ENCODE measurements at places on chromosomes 5 and 9.

GRCh38 chr5:149133795-149134777, 7.2 kb upstream of the ABLIM3 start:
- no peak for DNase-seq

DNA sequence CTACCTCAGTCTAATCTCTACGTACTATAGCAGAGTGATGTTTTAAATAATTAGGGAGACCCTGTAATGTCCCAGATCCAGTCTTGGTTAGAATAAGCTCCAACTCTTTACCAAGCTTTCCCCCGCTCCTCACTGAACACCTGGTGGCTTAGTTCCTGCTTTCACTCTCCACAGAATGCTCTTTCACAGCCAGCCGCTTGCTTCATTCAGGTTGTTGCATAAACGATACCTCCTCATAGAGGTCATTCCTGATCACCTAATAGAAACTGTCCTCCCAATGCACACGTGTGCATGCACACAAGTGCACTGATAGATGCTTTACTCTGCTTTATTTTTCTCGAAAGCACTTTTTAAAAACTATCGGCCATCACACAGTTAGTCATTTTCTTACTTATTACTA, 298.1 kb downstream of the TRPM3 start:
- no peak for DNase-seq

- no peak for DNase-seq
Measured at GRCh38 chr9:93572636-93573515, 3.5 kb upstream of the PHF2 start.

- no peak for DNase-seq
Measured at GRCh38 chr5:95883185-95884016, 60.9 kb upstream of the GLRX start.

DNA sequence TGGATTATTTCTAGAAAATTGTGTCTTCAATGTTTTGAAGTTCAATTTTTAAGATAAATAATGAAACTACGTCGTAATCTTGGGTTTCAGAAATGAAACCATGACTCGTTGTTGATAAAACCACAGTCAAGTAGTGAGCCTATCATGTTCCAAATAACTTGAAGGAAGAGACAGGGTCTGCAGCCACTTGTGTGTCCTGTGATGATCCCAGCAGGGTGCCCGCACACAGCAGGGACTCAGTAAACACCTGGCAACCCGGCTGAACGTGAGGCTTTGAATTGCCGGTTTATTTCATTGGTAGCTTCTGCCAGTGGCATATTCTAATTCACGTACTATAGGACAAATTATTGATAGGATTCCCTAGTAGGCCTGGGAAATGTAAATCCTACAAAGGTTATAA, 679.6 kb downstream of the IRX1 start:
- DNase-seq: no peak

DNA sequence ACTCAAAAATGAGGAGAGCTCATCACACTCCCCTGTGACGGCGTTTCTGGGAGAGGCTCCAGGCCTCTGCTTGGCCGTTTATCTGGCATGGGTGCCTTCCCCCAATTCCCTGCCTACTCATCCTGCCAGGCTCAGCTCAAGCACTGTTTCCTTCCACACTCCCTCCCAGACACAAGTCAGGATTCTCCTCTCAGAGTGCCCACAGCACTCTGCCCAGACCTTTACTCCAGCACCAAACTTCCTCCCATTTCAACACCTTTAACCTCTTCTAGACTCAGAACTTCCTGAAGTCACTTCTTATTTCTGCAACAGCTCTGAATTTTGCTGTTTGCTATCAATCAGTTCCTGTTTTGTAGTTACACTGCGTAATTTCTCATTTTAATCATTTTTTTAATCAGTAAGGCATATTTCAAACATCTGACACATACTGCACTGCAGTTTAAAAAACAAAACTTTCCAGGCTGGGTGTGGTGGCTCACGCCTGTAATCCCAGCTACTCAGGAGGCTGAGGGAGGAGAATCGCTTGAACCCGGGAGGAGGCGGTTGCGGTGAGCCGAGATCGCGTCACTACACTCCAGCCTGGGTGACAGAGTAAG, 16.0 kb downstream of the TRMO start:
- DNase-seq: no peak

DNA sequence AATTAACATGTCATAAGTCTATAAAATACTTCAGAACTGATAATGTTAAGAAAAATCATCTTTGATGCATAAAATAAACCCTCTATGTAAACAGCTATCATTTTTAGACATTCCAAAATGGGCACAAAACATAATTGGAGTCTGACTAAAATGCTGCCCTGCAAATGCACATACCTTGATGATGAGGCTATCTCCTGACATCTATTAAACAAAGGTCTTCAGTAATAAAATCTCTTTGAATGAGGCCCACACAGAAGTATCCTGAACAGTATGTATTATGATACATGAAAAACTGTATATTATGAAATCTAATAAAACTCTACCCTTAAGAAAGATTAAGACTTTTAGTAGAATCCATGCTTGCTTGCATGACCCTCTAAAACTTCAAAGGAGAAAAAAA, 66.1 kb downstream of the FBXL17 start:
- DNase-seq: no peak

GRCh38 chr9:36877239-36877638, 156.8 kb downstream of the PAX5 start:
- no peak for DNase-seq

DNA sequence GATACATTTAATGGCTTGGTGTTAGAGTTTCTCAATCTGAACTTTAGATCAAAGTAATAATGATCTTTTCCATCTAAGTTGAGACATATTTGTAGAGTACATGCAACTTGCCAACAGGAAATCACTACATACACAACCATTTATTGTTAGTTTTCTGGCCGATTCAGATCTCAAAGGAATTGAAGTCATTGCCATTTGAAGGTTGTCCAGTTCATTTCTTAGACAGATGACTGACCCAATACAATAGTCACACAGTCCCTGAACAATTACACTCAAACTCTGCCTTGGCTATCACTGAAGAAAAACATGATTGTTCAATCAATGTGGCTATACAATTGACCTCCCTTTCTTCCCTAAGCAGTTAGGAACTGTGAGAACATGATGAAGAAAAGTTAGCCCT, 753.2 kb upstream of the RIOK2 start:
- DNase-seq: no peak

- no peak for DNase-seq
Measured at GRCh38 chr5:135721548-135722090, 112.8 kb upstream of the SLC25A48 start.

DNA sequence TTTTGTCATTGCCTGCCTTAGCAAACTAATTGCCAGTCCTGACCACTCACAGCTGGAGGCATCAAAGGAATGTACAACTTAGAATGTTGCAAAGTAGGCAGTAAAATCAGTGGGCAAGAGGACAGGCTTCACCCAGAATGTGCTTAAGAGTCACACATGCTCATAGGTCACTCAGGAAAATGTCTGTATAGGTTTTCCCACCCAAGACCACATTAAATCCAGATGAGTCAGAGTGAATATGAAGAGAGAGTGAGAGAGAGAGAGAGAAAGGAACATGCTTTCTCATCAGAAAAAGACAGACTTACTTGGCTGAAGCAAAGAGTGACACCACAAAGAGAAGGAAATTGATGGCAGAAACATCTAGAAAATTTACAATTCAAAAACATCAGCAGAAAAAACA, 37.9 kb downstream of the PLEKHG4B start:
- DNase-seq: no peak

DNA sequence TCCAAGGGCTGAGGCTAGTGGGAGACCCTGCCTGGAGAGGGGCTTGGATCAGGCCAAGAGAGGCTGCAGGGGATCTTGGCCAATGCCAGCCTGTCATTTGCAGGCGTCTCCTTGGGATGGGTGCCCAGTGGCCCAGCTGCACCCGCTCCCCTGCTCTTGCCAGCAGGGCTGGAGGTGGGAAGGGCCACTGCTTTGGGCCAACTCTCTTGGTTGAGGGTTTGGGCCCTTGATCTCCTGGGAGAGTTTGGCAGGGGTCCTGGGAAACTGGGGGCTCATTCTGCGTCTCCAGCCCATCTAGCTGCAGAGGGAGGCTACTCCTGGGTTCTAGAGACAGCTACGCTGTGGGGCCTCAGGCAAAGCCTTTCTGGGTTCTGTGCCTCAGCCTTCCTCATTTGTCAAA, 10.5 kb downstream of the PSD2 start:
- DNase-seq: no peak

DNA sequence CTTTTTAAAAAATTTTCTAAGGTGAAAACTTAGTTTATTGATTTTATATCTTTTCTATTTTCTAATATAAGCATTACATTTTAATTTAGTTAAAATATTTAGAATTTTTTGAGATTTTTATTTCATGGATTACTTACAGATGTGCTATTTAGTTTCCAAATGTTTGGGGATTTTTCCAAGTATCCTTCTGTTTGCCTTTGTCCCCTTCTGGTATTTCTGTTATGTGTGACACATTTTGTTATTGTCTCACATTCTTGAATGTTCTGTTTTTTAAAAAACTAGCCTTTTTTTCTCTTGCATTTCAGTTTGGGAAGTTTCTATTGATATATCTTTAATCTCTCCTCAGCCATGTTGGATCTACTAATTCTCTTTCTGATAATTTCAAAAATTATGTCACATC, 234.9 kb downstream of the FAM170A start:
- no peak for DNase-seq

DNA sequence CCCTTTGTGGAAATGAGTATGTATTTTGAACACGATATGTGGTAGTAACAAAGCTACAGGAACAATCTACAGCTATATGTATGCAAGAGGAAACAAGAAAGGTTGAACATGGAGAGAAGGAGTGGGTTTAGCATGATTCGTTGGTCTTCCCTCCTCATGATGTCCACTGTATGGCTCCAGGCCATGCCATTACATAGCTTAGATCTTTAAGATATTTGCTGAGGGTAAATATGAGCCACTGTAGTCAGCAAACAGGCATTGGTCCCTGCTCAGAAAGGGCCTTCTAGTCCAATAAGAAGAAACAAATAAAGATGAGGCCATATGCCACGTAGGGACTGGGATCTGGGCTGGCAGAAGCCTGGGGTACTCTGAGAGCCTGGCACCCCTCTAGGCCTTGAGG, 543.2 kb upstream of the SGCD start:
- no peak for DNase-seq

- DNase-seq: no peak
Measured at GRCh38 chr5:75010838-75011237, 41.5 kb downstream of the GCNT4 start.

- DNase-seq: no peak
Measured at GRCh38 chr5:176169393-176170063, 68.7 kb upstream of the SIMC1 start.

DNA sequence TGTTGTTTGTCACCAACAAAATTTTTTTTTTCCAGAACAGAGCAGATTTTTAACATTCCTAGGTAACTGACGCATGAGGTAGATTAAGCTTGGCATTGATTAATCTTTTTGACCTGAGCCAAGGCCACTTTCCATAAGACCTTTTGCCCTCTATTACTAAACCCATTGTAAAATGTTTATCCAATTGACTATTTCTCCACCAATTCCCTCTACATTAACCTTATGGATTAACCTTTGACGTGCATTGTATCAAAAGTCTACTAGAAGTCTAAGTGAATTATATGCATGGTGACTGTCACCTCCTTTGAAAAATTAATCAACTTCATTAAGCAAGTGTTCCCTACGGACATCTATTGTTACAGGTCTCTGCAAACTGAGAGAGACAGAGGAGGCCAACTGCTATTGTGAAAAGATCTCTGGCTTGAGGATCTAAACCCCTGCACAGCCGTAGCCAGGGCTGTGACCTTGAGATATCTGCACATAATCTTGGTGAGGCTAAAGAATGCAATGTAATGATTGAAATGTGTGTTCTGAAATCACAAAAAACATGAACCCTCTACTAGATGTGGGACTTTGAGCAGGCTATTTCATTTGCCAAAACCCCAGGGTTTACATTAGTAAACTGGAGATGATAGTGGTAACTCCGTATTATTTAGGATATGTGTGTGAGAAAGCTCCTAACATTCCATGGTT, 632.2 kb downstream of the TLR4 start:
- DNase-seq: no peak

DNA sequence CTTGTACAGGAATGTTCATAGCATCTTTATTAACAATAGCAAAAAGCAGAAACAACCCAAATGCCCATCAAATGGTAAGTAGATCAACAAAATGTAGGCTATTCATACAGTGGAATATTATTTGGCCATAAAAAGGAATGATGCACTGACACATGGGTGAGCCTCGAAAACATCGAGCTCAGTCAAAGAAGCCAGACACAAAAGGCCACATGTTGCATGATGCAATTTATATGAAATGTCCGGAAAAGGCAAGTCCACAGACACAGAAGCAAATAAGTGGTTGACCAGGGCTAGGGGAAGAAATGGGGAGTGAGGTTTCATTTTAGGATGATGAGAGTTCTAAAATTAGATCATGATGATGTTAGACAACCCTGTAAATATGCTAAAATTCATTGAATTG, 16.5 kb upstream of the SLC2A8 start:
- DNase-seq: no peak

DNA sequence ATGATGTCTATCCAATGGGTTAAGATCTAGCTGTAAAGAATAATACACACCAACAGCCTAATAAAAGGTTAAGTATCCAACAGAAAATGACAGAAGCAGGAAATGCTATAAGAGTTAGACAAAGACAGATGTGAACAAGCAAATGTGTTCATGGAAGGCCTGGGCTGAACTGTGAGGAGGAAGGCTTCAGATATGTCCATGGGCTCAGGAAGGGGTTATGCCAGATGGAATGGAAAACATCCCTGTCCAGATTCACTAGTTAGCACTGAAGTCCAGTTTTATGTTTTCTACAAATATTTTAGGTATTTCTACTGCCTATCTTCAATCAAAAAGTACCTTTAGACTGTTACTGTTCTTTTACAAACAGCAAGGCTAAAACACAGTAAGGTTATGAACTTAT, 27.1 kb downstream of the ERAP1 start:
- no peak for DNase-seq

- DNase-seq: no peak
Measured at GRCh38 chr9:75844321-75844720, 46.2 kb upstream of the PCSK5 start.

GRCh38 chr5:73638344-73639095, 12.5 kb downstream of the ARHGEF28 start:
- no peak for DNase-seq

DNA sequence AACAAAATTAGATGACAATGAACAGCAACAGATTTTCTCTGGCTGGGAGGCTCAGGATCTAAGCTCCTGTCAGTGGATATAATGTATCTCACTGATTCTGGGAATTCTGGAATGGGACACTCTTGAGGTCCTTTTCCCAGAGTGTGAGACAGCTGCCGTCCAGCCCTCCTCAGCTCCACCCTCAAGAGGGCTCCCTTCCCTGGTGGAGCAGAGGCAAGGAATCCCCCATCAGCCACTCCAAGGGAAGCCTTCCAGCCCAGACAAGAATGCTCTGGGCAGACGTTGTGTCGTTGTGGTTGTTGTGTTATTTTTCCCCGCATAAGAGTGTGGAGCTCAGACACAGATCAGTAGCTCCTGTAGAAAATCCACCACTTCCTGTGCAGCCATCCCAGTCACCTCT, 47.7 kb upstream of the ATP10B start:
- no peak for DNase-seq

GRCh38 chr5:119016125-119016774, 27.9 kb upstream of the DTWD2 start:
- DNase-seq: no peak
